ENCODE measurements at places on chromosomes 13 and 19.
A peak's percentile ranks its signal among the peaks of the same experiment; 100 is the strongest.

DNA sequence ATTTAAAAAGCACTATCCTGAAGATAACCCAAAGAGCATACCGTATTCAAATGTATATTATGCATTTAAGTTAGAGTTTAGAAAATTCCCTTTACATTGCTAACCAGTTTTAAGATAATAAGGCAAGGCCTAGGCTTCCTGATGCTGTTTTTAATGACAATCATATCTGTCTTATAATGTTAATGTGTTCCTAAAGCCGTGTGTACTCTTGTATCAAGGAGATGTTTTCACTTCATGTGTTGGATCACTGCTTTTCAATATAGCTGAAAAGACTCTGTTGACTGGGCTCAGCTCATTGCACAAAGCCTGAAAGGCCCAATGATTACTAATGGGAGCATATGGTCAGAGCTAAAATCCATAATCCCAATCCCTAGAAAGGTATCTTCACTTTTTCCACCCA lies 81.6 kb downstream of the DACH1 start:
- DNase-seq = no peak

GRCh38 chr19:44856421-44857083 lies 10.5 kb downstream of the NECTIN2 start:
- DNase-seq = no peak

GRCh38 chr13:105035092-105035491 lies 1500.4 kb downstream of the EFNB2 start:
- DNase-seq = no peak

- DNase-seq = no peak
These were observed 189.6 kb upstream of the CSNK1A1L start for GRCh38 chr13:37295071-37295470.

DNA sequence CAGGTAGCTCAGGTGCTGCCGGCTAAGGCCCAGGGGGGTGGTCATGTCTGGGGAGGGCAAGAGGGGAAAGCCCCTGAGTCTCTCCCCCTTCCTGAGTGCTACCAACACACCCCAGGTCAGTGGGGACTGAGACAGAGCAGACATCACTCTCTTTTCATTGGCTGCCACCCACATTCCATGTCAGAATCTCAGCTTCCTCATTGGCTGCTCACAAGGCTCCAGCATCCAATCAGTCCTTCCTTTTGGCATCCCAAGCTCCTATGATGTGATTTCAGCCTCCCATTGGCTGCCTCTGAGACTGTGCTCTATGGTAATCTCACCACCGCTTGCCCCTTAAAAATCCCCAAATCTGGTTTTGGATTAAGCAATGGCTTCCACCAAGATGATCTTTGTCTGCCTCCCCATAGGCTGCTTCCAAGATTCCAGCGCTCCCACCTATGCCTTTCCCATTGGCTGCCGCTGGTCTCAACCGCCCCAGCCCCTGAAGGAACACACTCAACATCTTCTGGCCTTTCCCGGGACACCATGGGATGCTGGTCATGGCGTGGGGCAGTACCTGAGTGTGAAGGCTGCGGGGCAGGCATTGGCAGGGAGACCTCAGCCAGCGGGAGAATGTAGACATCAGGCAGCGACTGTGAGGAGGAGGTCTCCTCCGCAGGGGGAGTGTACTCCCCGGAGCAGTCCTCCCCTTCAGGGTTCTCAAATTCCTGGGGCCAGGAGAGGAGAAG lies 2.0 kb downstream of the LMTK3 start:
- no peak for DNase-seq

GRCh38 chr13:46874006-46874405 lies 22.8 kb downstream of the HTR2A start:
- DNase-seq = no peak

- no peak for DNase-seq
These were observed 27.1 kb downstream of the LNX2 start for GRCh38 chr13:27593267-27593666.

DNA sequence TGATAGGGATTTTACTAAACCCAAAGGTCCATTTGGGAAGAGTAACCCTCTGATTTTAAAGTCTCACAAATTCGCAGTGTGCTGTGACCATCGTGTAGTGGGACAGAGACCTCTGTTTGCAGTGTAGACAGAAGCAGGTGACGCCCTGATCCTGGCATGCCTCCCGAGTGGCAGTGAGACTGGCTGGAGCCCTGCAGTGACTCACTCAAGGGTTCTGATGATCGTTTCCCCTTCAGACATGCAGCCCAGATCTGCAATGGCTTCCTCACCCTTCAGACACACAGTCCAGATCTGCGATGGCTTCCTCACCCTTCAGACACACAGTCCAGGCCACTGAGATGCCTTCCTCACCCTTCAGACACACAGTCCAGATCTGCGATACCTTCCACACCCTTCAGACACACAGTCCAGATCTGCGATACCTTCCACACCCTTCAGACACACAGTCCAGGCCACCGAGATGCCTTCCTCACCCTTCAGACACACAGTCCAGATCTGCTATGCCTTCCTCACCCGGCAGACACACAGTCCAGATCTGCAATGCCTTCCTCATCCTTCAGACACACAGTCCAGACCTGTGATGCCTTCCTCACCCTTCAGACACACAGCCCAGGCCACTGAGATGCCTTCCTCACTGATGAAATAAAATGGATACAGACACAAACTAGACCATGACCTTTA lies 125.2 kb downstream of the ATP11A start:
- no peak for DNase-seq

- no peak for DNase-seq
These were observed 66.1 kb upstream of the FRY start for GRCh38 chr13:31965361-31966066.

- DNase-seq = no peak
These were observed 6.4 kb upstream of the QTRT1 start for GRCh38 chr19:10694706-10695307.

- no peak for DNase-seq
These were observed 10.5 kb downstream of the MBD3 start for GRCh38 chr19:1582201-1582600.

- DNase-seq = peak; percentile 79
These were observed 6.5 kb downstream of the RAB11B start for GRCh38 chr19:8396563-8397203.

- DNase-seq = no peak
These were observed 617.7 kb downstream of the DCT start for GRCh38 chr13:93861818-93862217.

DNA sequence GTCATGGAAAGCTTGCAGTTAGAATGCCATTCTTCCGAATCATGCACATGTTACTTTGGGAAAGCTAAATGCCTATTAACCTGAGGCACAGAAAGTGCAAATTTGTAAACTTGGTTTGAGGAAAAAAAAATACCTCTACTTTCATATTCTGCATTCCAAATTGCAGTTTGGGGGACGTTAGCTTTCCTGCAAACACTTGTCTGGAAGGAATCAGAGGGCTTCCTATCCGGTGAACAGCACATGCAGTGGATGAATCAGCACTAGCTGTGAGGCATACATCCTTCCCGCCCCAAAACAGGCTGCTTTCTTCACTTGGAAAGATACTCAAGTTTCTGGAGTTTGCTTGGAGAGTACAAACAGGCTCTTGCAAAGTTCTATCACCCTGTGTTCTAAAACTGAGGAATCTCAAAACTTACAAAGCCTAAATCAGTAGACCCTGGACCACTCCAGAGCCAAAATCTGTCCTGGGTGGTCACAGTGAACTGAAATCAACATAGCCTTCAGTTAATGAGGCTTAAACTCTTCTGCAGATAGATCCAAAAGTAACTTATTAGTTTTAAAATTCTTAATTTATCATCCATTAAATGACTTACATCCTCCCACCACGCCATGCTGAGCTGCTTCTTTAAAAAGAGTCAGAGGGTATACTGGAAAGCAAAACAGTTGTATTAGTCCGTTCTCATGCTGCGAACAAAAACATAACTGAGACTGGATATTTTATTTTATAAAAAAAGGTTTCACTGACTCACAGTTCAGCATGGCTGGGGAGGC lies 802.3 kb upstream of the ARGLU1 start:
- DNase-seq = no peak
